Frontal cortex (tissue), 4 donors: ENCODE measurements at places on chromosomes 3 and 15.

GRCh38 chr15:50183112-50183794 is 1.3 kb downstream of the SLC27A2 start:
- DNase-seq: no peak

DNA sequence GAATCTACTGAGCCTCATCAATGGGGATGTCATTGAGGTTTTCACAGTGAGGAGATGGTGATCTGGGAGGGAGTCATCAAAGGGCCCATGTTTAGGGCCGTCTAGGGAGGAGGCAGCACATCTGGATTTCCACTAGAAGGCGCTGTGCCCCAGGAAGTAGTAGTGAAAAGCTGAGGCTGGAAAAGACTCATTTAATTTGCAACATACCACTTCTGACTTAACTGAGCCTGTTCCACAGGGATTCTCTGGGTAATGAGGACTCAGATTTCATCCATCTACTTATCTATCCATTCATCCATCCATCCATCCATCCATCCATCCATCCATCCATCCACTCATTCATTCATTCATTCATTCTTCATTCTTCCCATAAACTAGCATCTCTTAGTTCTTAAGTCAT is 17.4 kb upstream of the SHF start:
- DNase-seq: no peak

DNA sequence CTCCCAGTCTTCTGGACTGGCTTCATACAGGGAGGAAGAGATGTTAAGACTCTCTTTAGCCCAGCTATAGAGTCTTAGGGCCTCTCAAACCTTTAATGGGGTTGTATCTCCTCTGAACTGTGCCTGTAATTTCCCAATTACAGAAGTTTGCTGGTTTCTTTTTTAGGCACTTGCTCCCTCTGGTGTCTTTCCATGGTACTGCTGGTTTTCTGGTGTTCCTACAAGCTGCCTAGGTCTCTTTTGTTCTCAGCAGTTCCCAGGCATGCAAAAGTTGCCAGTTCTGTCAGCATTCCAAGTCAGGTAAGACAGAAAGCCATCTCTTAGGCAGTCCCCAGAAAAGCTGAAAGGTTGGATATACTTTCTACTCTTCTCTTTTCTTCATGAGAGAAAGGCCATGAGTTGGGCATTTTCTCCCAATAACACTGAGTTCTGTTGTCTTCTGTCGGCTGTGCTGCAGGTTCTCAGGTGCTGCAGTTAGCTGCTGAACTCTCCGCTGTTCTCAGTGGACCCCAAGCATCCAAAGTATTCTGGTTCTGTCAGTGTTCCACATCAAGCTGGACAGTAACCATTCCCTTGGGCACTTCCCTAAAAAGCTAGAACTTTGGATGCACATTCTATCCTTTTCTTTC is 54.4 kb upstream of the EHHADH start:
- DNase-seq: peak; percentile 8

GRCh38 chr15:29911705-29912104 is 89.4 kb upstream of the TJP1 start:
- no peak for DNase-seq

GRCh38 chr15:92384381-92384780 is 9.3 kb upstream of the ST8SIA2 start:
- no peak for DNase-seq

DNA sequence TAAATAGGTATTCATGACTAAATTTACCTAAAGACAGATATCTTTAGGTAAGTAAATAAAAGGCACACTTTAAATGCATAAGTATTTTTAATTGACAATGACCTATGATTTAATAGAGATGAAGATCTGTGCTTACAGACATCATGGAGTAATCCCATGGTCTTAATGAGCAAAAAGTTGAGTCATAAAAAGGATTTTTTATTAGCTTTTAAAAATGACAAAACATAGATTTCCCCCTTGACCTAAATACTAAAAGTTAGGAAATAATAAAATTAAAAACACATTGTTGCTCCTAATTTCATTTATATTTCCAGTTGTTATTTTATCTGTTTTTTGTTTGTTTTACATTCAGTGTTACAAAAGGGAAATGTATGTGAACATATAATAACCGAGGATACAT is 1005.7 kb downstream of the ROBO1 start:
- DNase-seq: no peak

- no peak for DNase-seq
Measured at GRCh38 chr3:9780910-9781309, 11.2 kb upstream of the CAMK1 start.

DNA sequence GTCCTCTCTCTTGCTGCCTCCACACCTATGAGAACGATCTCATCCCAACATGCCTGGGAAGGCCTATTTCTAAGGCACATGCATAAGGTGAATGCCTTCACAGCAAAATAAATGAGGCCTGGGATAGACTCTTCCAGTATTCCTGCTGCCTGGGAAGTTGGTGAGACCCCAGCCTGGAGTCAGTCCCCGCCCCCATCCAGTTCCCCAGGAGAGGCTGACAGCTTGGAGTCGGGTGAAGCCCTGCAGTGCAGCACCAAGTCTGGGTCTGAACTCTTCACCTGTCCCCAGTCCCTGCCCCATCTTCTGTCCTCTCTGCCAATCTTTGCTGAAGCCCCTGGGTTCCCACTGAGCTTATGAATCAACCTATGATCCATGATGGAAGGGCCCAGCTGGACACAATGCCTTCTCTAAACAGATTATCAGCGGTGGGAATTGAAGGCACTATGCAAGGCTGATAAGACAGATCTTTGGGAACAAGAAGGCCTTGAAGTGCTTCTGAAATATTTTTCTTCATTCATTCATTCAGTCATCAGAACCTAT is 10.2 kb upstream of the APBA2 start:
- DNase-seq: no peak

DNA sequence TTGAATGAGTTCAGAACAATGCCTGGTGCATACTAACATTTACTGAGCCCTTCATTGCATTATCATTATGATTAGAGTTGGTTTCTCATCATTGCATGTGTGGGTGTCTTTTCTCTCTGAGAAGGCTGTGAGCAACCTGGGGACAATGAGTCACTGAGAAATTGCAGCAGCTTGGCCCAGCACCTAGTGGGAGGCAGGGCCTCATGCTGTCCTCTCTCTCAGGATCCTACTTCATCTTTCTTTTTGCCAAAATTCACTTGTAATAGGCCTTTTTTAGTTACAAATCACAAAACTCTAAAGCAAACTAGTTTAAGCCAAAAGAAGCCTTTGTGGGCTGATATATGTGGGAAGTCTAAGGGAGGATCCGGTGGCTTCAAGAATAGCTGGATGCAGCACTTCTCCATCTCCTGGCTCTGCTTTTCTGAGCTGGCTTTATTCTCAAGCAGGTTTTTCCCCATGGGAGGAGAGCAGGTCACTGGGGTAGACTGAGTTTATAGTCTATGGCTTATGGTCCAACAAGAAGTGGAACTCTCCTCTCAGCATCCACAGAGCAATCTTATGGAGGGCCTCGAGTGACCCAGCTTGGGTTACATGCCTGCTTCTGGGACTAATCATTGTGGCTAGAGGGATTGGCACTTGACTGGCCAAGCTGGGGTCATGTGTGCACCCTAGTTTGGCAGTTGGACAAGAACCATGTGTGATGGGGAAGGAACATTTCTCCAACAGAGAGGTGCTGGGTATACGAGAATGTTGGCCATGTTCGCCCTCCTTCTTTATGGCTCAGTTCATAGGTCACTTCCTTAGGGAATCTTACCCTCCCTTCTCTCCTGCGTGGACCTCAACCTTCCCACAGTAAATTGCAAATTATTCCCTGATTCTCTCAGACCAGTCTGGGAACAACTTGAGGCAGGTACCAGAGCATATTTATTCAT is 8.7 kb upstream of the CAMK1 start:
- DNase-seq: no peak

- no peak for DNase-seq
Measured at GRCh38 chr15:70507772-70508371, 255.5 kb downstream of the UACA start.

DNA sequence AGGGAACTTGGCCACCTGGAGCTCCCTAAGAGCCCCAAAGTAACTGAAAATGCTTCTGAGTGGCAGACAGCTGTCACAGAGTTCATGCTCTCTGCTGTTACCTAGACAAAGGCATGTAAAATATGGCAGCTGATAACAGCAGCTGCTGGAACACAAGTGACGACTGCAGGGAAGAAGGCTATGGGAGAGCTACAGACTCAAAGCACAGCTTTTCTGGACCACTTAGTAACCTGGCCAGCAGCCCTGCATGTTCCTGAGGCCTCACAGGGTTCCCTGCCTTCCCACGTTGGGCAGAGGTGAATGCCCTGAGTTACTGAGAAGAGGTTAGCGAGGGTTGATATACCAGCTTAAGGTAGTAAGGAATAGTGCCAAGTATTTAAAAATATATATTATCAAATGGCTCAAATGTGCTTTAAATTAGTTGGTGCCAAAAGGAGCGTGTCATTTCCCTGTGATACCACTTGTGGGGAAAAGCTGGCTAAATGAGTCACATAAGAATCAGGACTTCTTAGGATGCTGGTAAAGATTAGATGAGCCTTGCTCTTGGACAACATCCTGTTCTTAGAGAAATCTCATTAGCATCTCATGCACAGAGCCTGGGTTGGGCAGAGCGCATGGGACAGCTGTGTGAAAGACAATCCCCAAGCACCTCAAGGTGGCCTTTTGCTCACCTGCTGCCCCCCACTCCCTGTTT is 76.4 kb upstream of the SCN5A start:
- DNase-seq: no peak

- DNase-seq: no peak
Measured at GRCh38 chr3:109927161-109927560, 589.8 kb upstream of the DPPA4 start.

DNA sequence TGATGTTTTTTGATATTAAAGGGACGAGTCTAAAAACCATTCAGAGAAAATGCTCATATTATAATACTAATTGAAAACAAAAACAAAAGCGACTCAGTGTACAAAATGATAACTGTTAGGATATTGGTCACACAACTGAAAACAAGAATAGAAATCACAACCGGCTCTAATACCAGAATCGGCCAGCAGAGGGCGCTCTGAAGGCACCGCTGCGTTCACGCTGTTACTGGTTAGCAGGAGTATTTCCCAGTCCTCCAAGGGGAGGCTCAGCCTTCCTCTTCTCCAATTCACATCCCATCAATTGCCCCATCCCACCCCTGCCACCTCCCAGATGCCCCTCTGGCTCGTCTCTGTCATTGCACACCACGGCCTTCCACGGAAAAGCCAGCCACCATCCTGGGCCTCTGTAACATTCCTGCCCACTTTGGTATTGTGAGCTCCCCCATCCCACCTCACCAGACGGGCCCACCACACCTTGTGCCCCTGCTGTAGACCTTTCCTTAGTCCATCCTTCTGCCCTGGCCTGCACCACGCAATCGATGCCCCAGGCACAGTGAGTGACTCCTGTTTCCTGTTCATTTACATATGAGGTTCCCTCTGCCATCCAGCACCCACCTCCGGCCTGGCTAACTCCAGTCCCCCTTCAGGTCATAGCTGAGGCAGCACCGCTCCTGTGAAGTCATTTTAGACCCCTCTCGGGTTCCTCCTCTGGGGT is 8.5 kb downstream of the FAM107A start:
- no peak for DNase-seq

DNA sequence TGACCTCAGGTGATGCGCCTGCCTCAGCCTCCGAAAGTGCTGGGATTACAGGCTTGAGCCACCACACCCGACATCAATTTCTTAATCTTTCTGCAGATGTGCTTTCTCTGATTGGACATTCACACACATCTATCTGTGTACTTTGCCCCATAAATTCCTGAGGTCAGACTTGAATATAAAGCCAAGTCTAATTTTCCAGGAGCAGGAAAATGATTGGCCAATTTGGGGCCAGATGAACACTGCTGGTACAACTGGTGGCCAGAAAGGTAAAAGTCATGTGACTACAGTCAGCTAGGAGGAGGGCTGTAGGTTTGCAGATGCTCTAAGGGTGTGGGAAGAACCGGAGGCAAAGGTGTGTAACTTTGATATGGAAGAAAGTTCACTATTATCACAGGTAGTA is 3.2 kb upstream of the RAD51 start:
- DNase-seq: no peak

- DNase-seq: no peak
Measured at GRCh38 chr3:77102951-77103769, 63.3 kb downstream of the ROBO2 start.

- DNase-seq: no peak
Measured at GRCh38 chr15:97875513-97876280, 84.8 kb upstream of the ARRDC4 start.

DNA sequence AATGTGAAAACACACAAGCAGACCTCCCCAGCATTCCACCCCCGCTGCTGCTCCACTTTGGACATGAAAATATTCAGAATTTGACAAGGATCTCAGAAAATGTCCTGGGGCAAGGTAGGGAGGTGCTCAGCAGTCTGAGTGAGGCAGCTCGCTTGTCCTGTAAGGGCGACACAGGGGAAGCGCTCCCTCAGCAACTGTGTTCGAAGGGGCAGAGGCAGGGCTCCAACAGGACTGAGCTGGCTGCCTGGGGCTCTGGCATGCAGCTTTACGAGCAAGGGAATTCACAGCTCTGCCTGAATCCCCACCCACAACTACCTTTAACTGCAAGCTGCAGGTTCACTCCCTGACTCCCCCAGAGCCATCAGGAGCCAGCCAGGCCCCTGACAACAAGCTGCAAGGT is 287.0 kb upstream of the LYSMD4 start:
- no peak for DNase-seq

DNA sequence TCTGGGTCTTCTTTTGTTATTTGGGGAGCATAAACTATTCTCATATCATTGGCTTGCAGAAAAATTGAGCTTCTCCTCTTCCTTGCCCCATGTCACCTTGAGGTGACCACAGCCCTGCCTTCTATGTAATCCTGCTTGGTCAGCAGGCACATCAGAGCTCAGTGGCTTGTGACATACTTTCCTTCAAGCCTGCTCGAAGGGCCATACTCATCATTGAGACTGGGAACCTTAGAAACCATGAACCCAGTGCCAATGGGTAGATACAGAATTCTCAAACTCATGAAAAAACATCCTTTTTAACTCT is 3.7 kb upstream of the CCR2 start:
- DNase-seq: no peak

- no peak for DNase-seq
Measured at GRCh38 chr15:84037301-84037700, 198.3 kb upstream of the GOLGA6L4 start.

DNA sequence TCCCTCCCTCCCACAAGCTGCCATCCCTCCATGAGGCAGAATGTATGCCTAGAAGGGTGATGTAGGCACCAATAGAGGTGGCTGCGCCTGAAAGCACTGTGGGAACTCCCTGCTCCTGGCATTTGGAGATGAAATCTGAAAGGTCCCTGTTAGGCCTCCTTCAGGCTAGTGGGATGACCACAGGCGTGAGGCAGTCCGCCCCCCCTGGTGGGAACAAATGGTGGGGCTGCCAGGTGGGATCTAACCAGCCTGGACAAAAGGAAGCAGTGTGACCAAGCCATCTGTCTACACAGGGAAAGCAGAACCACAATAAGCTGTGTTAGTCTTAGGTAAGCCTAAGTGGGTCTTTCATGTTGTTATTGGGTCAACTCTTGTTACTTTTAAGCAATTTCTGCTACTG is 25.3 kb downstream of the IL5RA start:
- no peak for DNase-seq

- DNase-seq: no peak
Measured at GRCh38 chr3:162112719-162113118, 616.1 kb downstream of the OTOL1 start.
